A549 treated with DMSO at 1 μM for 4 hours (cell line): ENCODE measurements at places on chromosomes 2 and 18. TPM values are rescaled to one million over a fixed set of nuclear protein-coding genes. Genes with fewer than 3 reads are reported as not detected.

Gene ASB18
- not detected in 5 replicates for total RNA-seq

Gene MSGN1
- not detected in 5 replicates for total RNA-seq

Gene TCF7L1
- 6.4 to 9.3 TPM (median 7.3 TPM) in 5 replicates for total RNA-seq

Gene NAT8
- not detected in 5 replicates for total RNA-seq

Gene TWIST2
- total RNA-seq = 10.1 to 20.6 TPM (median 18.8 TPM) in 5 replicates

Gene MREG
- 4.7 to 6.4 TPM (median 5.2 TPM) in 5 replicates for total RNA-seq

Gene MARCO
- total RNA-seq = 0.05 to 0.12 TPM (median 0.08 TPM) in 4 of 5 replicates, not detected in the other

Gene UGT1A7
- total RNA-seq = 3.6 to 6.6 TPM (median 4.5 TPM) in 5 replicates

Gene SLC5A7
- total RNA-seq = not detected in 5 replicates
